ENCODE measurements at places on chromosomes 1 and 21.

DNA sequence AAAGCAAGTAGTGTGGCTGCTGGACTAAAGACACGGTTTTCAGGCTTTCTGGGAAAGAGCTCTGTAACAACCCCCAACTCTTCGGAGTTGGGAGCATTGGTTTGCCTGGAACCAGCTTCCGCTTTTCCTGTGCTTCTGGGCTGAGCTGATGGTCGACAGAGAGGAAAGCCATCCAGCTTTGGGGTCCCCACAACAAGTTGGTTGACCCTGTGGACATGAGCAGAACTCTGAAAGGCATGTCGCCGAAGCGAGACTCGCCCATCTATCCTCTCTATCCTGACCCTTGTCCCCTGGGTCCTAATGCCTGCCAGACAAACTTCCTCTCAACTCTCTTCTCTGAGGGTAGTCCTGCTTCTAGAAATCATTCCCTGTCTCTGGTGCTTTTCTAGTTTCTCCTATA, 31.9 kb upstream of the FCGR2A start:
- no peak for DNase-seq

DNA sequence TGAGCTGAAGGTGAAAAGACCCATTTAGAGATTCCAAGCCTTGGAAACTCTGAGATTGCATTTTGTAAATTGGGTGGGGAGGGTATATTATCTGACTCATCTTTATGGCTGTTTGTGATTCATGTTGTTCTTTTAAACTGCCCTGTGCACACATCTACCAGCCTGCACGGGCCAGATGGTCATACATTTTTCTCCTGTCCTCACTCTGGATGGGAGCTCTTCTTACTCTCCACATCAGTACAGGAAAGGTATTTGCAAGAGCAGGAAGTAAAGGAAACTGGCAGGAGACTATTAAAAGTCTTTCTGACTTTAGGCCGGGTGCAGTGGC, 14.3 kb upstream of the NMNAT2 start:
- DNase-seq = no peak

- no peak for DNase-seq
Measured at GRCh38 chr1:155160128-155160527, 13.0 kb downstream of the KRTCAP2 start.

DNA sequence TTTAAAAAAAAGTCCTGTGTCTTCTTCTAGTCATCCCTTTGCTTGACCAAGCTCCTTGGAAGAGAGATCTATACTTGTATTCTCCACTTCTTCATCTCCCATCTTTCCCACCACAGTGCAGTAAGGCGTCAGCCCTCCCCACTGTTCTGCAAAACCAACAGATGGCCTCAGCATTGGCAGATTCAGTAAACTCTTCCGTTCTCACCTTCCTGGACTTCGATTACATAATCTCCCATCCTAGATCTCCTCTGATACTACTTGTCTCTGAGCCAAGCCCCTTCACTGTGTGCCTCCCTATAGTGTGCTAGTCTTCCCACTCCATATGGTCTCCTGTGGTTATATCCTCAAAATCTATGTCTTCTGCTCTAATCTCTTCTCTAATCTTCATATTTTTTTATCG, 1.6 kb upstream of the COLGALT2 start:
- peak; percentile 79 for DNase-seq

DNA sequence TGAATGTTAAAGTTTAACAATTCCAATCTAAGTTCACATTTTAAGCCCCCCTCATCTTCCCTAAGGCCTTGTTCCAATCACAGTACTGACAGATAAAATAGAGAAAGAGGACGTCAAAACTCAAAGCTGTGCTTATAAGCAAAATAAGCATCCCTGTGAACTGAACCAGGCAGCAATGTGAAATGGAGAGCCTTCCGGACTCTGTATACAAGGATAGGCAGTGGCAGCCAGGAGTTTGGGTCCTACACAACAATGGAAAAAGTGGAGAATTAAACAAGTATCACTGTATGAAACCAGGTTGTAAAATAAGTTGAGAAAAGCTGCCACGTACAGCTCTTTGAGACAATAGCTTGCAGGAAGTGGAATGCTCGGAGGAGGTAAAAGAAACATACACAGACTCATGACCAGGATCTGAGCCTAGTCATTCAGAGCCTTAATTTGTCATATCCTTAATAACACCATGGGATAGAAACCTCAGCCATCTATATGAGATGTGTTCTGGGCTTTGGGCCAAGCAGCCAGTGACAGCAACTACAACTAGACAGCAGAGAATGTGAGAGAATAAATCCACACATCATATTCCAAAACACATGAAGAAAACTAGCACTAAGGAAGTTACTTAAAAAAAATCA, 55.2 kb upstream of the PALMD start:
- no peak for DNase-seq

DNA sequence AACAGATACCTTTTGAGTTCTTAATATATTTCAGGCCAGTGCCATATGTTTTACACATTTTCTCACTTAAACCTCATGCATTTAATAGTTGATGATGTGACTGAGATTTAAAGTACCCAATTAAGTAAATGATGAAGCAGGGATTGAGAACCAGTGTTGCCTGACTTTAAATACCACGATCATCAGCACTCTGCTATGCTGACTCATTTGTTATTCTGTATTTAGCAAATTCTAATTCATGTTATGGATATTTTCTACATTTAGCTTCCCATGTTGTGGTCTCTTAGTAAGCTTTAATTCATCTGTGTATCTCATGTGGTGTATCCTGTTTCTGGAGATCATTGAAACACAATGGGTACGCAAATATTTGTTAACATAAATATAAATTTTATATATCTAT, 363.0 kb downstream of the PTBP2 start:
- no peak for DNase-seq

DNA sequence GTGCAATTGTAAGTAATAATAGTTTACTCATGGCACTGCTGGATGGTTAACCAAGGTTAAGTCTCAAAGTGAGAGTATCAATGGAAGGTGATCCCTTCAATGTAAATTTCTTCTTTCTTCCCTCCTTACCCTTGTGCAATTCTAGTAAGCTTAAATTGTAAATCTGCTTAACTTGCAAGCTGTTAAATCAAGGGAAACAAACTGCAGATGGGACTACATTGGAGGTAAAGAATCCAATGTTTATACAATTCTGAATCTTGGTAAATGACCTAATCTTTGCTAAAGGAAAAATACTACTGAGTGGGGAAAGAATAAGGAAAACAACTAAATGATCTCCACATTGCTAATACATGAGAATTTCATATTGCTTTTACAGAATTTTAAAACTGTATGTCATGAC, 6.7 kb upstream of the CD55 start:
- DNase-seq = no peak

GRCh38 chr21:33362044-33362555, 37.3 kb downstream of the IFNAR1 start:
- DNase-seq = peak; percentile 41

DNA sequence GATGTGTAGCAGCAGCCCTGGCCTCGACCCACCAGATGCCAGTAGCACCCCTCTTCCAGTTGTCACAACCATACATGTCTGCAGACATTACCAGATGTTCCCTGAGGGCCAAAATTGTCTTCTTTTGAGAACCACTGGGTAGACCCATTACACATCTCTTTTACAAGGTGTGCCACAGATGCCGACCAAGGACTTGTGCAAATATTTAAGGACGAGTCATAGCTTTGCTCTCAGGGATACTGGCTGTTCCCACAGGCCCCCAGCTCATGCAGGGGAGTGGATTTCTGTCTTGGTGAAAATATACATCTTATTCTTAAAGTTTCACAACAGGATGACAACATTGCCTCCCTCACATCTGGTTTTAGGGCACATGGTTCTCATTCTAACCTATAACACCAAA, 59.4 kb upstream of the ZBTB18 start:
- no peak for DNase-seq

DNA sequence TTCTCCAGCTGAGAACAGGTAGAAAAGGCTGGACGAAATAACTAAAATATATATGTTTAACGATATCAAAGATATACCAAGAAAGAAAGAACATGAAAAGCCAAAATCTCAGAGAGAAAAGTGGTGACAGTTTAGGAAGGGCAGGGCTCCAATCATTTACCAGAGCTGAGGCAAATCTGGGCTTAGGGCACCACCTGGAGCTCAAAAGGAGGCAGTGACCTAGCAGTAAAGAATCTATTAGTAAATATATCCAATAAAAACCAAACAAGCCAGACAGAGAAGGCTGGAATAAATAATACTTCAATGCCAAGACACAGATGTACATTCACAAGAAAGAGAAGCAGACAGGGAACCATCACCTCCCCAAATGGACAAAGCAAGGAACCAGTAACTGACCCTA, 43.5 kb downstream of the CHIA start:
- DNase-seq = peak; percentile 51

GRCh38 chr1:99005537-99005942, 879 bp upstream of the PLPPR5 start:
- DNase-seq = no peak

DNA sequence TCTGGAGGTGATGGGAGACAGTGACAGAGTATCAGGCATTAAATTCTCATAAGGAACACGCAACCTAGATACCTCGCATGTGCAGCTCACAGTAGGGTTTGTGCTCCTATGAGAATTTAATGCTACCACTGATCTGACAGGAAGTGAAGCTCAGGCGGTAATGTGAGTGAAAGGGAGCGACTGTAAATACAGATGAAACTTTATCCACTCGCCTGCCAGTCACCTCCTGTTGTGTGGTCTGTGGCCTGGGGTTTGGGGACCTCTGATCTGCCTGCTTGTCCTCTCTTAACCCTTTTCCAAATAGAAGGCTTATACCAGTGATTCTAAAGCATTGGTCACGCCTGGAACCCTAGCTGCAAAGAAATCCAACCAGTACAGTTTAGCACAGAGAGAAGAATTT, 15.3 kb downstream of the GABPA start:
- DNase-seq = no peak

GRCh38 chr1:184813528-184814089, 59.0 kb upstream of the EDEM3 start:
- no peak for DNase-seq

- no peak for DNase-seq
Measured at GRCh38 chr1:8670371-8670818, 147.0 kb downstream of the RERE start.

- DNase-seq = no peak
Measured at GRCh38 chr1:2604844-2605508, 18.4 kb downstream of the PRXL2B start.

DNA sequence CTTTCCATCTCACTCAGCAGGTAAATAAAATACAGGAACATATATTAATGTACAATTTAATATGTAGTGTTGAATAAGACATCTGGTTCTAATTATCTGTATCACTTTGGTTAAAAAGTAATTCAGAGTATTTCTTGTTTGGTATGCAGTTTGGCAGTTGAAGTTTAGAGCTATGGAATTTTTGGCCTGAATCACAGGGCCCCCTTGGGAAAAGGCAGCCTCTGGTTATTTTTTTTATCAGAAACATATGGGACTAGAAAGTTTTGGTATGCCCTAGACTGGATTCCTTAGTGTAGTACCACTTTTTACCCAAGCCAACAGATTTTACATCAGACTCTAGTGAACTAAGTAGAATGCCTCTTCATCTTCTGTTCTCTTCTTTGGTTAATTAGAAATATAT, 26.4 kb downstream of the CNST start:
- peak; percentile 4 for DNase-seq

GRCh38 chr1:229991104-229991513, 75.9 kb upstream of the GALNT2 start:
- peak; percentile 44 for DNase-seq

DNA sequence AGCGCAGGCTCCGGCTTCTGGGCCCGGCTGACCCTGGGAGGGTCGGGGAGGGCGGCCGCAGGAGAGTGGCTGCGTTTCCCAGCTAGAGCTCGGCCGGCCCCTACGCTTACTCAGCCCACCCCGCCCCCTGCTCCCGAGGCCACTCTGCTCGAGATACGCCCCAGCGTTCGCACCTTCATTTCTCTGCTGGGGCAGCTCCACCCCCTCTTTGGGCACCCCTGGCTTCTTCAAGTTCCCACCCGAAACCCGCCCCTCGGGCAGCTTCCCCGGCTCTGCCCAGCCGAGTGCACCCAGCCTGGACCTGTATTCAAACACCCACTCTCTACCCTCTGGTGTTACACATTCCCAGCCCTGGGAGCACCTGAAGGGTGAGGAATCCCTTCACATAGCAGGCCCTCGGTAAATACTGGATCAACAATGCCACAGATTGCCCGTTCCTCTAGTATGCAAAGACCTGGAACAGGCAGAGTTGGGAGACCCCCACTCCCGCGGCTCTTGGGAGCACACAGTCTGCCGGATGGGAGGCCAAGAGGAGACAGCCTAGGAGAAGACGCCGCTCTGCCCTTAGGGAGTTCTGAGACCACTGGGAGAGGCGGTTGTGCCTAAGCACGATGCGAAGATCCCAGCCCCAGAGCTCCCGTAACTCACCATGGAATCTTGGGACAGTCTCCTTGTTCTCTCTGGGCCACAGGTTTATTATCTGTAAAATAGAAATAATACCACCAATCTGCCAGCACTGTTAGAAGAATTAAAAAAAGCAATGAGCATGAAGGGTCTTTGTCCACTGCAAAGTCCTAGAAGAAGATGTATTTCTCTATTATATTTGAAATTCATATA, 566 bp upstream of the PAQR7 start:
- no peak for DNase-seq

DNA sequence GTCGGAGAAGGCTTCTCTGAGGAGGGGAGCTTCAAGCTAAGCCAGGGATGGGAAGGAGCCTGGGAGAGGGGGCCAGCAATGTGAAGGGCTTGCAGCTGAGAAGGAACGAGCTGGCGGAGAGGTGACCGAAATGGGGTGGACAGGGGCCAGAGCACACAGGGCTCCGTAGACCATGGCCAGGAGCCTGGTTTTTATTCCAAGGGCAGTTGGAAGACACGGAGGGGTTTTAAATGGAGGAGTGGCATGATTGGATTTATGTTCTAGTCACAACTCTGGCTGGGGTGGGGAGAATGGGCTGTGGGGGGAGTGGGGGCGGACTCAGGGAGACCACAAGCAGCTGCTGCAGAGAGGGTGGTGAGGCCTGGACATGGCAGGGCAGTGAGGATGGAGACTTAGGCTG, 5.1 kb upstream of the EPS8L3 start:
- no peak for DNase-seq

DNA sequence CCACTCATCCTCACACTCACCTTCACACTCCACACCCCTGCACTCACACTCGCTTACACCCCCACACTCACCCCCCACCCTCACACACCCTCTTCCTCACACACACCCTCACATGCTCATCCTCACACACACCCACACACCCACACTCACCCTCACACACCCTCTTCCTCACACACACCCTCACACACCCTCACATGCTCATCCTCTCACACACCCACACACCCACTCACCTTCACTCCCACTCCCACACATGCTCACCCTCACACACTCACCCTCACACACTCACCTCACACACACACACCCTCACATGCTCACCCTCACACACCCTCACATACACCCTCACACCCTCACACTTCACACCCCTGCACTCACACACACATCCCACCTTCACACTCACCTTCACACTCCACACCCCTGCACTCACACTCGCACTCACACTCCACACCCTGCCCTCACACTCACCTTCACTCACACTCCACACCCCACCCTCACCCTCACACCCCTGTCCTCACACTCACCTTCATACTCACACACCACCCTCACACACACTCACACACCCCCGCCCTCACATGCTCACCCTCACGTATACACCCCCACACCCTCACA, 42.6 kb upstream of the EDN2 start:
- no peak for DNase-seq

All from NCI-H2171 treated with DMSO at 0.1 percent for 48 hours (cell line).